ENCODE measurements at places on chromosomes 5 and 9.

DNA sequence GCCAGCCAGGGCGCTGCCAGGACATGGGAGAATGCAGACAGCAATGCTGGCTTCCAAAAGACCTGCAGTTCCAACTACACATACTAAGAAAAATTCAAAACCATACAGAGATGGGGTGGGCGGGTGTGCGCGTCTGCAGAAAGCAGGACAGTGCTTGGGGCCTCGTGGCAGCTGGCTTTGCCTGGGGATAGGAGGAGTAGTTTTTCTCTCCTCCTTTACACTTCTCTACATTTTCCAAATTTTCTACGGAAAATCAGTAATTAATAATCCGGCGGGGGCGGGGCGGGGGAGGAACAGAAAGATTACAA lies 43.6 kb upstream of the SARDH start:
- DNase-seq = no peak

DNA sequence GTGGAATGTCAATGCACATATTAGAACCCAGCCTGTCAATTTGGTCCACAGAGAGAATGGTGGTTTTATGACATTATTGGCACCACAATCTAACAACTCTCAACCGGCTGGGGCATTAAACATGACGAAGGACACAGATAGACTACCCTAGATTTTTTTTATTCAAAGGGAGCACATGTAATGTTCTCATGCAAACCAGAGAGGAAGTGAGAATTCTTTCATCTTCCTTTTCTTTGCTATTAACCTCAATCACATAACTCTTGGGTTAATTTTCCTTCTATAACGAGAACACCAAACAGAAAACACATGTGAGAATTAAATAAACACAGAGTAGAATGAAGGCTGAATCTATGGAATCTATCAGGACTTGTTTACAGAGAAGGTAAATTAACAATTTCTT lies 94.9 kb upstream of the TNC start:
- DNase-seq = no peak

GRCh38 chr9:127598839-127599549 lies 13.1 kb upstream of the STXBP1 start:
- no peak for DNase-seq

DNA sequence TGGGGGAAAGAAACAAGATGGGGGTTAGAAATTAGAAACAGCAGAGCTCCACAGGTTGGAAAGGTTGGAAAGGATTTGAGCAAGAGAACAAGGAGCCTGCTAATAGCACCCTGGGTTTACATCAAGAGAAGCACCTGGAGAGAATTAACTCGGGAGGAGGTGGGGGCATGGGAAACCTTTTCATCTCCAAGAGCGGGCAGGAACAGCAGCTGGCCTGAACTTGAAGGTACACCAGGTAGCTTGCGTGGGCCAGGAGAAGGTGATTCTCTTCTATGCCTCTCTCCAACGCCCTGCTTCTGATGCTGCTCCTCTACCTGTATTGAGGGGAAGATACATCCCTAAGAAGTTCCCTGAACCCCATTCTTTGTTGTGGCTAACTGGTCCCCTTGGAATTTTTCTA lies 37.1 kb upstream of the GLRX start:
- no peak for DNase-seq

GRCh38 chr9:137748311-137748710 lies 129.3 kb upstream of the CACNA1B start:
- DNase-seq = no peak

DNA sequence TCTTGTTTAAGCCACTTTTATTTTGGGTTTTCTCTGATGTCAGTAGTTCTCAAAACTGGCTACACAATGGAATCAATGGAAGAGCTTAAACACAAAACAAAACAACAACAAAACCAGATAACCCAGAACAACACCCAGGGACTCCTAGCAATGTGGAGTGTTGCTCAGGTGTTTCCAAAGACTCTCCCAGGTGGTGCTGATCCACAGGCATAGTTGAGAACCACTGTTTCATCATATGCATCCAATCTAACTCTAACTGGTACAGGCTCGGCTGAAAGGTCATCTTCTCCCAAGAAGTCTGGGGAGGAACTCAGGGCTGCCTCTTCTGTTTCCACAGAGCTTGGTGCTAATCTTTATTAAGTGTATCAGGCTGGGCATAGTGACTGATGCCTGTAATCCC lies 5.4 kb upstream of the ALDH1B1 start:
- DNase-seq = no peak

DNA sequence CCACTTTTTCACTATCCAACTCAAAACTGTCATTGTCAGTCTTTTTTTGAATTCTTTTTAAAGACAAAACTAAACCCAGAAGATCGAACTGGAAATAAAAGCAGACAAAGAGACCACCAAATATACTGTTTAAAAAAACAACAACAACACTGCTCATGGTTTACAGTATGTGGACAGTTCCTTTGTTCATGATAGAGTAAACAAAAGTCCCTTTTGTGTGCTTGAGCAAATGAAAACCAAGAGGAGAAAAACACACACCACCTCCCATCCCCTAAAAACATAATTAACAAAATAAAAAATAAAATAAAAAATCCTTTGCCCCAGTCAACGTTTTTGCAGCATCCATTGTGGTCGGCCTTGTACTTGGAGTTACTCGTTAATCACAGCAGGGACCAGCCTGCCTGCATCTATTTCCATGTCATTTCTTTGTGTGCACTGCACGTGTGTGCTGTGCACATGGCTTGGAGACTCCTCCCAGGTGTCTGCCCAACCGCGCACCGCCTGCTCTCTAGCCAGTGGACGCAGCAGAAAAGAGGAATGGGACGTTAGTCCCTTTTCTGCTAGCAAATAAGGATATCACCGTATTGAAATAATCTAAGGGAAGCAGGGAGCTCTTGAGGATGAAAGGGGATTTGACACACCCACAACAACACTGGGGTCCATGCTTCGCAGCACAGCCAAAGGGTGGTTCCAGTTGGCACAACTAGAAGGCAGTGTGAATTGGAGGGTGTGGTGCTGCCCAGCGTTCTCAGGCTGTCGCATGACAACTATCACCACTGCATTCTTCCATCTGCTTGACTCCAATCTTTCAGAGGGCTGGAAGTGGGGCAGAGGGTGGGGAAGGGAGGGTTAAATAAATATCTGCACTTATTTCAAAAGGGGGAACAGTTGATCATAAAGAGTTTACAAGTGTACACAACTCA lies 130.0 kb downstream of the SEMA6A start:
- no peak for DNase-seq

- no peak for DNase-seq
Measured at GRCh38 chr5:127111112-127111511, 37.8 kb upstream of the C5orf63 start.

DNA sequence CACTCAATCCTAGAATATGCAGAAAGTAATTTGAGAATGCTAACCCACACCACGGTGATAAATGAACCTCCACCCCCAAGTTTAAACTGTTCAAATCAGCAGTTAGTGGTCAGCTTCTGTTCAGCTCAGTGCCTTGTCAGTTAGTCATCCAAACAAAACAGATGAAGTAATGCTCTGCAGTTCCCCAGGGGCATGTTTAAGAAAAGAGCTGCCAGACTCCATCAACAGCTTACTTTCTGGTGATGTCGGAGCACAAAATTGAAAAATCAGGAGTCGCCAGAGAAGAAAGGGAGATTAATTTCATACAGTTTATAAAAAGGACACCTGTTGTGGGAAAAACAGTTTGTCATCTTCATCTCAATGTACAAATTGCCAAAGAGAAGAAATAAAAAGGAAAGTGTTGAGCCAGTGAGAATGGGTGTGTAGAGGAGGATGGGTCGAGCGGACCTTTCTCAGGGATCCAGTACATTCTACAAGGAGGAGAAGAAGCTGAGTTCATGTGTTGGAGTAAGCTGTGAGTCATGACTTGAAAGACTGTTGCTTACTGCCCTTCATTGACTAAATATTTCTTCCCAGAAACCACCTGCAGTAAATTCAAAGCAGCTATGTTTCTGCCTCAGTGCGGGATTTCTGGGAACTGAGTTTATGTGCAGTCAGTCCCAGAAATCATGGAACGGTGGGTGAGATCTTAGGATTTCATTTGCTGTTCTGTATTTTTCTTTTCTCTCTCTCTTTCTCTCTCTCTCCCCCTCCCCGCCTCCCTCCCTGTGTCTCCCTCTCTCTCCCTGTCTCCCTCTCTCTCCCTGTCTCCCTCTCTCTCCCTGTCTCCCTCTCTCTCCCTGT lies 13.7 kb downstream of the TRIO start:
- no peak for DNase-seq

DNA sequence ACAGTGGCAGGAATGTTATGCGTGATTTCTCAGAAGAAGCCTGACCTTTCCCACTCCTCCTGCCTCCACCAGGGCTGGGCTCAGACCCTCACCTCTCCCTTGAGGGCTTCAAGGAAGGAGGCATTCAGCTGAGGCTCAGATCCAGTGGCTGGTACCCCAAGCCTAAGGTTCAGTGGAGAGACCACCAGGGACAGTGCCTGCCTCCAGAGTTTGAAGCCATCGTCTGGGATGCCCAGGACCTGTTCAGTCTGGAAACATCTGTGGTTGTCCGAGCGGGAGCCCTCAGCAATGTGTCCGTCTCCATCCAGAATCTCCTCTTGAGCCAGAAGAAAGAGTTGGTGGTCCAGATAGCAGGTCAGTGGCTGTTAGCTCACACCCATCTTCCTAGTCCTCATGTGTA lies 9.9 kb downstream of the BTNL9 start:
- DNase-seq = no peak

GRCh38 chr5:55634866-55635265 lies 77.3 kb downstream of the SLC38A9 start:
- no peak for DNase-seq

GRCh38 chr9:137614631-137615386 lies 4.0 kb upstream of the EHMT1 start:
- DNase-seq = no peak

DNA sequence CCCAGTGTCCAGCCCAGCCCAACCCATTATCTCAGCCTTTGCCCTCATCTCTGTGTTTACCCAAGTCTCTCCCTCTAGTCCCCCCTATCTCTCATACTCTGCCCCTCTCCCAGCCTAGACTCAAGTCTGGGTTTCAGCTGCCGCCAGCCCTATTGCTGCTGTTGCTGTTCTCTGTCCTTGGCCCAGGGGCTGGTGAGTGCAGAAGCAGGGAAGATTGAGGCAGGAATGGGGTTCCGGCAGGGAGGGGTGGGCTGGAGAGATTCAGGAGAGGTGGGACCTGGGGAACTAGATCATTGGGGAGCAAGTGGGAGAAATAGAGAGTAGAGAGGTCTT lies 702 bp downstream of the TMEM8B start:
- no peak for DNase-seq

DNA sequence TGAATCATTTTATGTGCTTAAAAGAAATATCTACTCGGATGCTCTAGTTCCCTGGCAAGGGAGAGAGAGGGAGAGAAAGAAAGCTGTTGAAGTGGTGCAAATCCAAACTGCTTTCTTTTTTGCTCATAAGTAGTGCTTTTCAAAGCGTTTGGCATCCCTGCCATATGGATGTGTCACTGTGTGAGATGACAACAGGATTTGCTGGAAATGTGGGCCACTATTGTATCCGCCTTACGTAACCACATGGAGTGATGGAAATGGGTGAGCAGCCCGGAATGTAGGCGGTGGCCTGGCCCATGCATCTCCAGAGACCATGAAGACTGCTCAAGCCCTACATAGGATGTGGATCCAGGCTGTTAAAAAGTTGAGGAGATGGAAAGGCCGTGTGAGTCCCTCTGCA lies 30.8 kb downstream of the TJP2 start:
- DNase-seq = no peak

- DNase-seq = no peak
Measured at GRCh38 chr9:137052998-137053943, 590 bp downstream of the ENTPD2 start.

- DNase-seq = no peak
Measured at GRCh38 chr5:163890261-163890660, 384.8 kb downstream of the MAT2B start.

DNA sequence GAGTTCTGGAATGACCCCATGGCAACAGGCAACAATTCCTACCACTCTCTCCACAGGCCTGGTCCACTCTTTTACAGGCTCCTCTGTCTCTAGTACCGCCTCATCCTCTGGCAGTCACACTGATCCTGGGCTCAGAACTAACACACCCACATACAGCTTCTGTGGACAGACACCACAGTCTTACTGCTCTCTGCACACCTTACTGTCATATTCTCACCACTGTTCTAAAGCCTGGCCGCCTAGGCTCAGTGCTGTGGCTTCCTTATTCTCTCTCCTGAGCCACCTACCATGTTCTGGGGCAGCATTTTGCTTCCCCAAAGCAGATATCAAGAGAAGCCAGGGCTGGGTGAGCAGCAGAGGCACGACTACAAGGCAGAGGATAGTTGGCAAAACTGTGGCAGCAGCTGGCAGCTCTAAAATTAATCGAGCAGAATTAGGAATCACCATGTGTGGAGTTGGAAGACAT lies 14.8 kb downstream of the REEP5 start:
- no peak for DNase-seq

- no peak for DNase-seq
Measured at GRCh38 chr5:157459715-157460599, at the start of gene NIPAL4. NIPAL4 (plus strand) TSS chr5:157460213; CDS start chr5:157460321, 108 bp downstream.

DNA sequence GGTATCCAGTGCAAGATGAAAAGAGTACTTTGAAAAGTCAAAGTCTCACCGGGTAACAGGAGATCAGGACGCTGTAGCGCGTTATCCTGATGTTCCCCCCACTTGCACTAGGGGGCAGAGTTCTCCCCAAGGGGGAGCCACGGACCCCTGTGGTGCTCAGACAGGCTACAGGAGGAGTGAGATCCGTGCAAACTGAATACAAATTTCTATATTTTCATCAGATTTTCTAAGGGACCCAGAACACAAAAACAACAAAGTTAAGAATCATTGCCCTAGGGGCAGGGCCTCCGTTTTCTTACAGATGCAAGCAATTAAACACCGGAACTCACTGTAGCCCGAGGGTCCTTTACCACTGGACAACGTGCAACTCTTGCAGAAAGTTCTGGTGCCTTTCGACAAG lies 2.0 kb downstream of the MYO10 start:
- no peak for DNase-seq

GRCh38 chr5:80318212-80318611 lies 1.6 kb upstream of the SPZ1 start:
- DNase-seq = no peak

DNA sequence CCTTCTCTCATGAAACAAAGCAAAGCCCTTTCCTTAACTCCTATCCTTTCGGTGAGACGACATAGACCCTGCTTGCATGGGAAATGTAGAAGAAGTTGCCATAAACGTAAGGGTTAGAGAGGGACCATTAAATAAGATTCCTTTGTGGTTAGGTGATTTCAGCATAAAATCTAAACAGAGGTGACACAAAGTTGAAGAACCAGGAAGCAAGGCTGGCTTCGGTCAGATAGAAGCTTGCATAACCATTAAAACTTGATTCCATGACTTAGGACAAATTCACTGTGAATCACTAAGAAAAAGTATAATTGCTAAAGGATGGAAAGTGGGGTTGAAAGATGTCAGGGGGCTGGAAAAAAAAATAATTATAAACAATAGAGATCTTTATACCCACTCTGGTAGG lies 30.9 kb upstream of the ABLIM3 start:
- DNase-seq = no peak

GRCh38 chr9:129822898-129823541 lies 916 bp downstream of the TOR1A start:
- DNase-seq = no peak

All from stimulated activated CD4-positive, alpha-beta T cell treated with anti-CD3 and anti-CD28 coated beads, TNF-alpha, amount 100 ng/mL, for 1 hour (primary cell).